Stimulated activated CD8-positive, alpha-beta memory T cell treated with anti-CD3 and anti-CD28 coated beads, Interleukin-4, amount 100 ng/mL, for 1 hour (primary cell): ENCODE measurements at places on chromosomes 7 and 10.

GRCh38 chr10:92562424-92562823 lies 11.5 kb downstream of the IDE start:
- no peak for DNase-seq

DNA sequence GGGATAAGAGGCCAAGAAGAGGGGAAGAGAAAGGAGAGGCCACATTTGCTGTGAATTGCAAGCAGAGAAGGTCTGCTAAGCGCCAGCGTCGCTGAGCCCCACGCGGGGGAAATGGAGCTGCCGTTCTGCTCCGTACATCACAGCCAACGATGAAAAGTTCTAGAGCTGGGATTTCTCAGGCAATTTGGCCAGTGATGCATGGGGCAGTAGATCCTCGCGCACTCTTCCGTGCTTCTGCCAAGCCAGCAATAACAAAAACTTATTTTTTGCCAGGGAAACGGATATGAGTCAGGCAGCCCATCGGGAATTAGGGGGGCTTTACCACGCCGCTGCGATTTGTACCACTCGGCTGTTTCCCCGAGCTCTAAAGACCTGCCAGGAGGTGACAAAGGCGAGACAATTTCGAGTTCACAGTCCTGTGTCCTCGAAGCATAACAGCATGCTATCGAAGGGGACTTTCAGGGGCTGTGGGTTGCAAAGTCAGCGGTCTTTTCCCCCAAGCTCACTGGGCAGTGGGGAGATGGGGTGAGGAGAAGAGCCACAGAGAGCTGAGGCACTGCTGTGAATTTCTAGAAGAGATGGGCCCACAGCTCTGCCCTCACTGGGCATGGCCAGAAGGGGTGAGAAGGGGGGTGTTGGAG lies 30.0 kb upstream of the SLF2 start:
- DNase-seq: no peak

DNA sequence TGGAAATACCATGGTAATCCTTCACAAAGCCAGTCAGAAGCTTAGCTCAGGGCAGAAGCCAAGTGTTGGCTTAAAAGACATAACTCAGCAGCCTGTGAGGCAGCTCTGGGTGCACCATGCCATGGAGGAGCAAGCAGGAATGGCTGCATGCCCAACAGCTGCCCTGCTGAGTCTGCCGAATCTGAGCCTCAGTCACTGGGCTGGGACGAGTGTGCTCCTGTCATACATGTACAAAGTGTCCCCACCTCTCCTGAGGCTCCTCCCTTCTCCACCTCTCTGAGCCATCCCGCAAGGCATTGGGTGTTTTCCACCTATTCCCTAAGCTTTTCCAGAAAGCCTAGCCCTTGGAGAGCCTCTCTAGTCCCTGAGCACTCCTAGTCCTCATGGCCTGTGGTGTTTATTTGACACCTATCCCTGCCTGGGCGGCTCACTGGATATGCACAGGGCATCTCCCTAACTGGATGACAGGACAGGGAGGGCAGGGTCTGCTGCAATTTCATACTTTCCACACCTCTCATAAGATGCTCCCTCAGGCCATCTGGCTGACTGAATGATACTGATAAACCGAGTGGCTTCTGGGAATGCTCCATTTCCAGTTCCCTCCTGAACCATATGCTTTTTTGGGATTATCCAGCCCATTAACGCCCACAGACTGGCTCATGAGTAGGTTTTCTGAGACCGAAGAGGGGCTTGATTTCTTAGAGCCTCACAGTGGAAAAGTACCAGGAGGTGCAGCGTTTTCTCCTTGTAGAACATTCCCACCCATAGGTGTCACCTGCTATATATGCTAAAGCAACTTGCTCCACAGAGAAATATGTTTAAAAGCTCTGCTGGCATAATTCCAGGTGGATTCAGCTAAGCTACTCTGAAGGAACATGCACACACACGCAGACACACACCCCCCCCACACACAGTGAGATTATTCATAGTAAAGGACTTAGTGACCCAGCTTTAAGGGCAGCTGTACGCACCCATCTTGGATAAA lies 199.3 kb downstream of the SNX10 start:
- no peak for DNase-seq

DNA sequence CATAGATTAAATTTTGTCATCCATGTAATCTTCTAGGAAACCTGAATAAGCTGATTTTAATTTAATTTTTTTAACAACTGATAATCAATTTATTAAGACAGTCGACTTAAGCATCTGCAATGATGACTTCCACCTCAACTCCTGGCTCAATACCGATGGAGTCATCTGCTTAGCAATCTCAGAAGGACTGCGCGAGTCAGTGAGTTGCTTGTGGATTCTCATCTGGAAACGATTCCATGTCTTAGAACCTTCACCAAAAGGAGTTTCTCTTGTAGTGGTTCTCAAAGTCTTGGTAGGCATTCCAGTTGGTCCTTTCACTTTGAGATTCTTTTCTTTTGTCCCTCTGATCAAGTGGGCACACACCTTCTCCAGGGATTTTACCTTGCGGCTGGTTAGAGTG lies 85.5 kb downstream of the XRCC2 start:
- no peak for DNase-seq

DNA sequence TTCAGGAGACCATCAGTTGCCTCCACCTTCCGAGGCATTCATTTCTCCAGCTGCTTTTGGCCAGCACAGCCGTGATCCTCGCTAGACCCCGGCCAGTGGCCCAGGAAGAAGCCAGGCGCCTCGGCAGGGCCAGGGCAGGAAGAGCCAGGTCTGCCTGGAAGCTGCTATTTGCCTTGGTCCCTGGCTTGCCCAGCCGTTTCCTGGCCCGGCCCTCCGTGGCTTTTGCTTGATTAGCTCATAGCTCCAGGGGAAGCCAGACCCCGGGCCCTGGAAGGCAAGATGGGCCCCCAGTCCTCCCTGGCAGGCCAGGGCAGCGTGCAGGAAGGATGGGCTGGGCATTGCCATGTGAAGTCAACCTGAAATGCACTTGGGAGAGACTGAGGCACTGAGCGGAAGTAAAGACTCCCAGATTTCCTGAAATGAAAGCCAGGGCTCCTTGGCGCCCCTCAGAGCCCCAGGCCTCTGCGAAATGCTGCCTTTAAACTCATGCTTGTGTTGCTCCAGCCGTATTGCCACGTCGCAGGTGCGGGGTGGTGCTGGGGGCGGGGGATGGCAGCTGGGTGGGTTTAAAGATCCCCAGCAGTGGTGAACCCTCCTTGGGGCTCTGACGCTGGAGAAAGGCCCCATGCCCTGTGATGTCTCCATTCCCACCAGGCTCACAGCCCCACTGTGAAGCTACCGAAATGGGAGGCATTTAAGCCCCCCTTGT lies 160.6 kb downstream of the GRK5 start:
- DNase-seq: no peak

DNA sequence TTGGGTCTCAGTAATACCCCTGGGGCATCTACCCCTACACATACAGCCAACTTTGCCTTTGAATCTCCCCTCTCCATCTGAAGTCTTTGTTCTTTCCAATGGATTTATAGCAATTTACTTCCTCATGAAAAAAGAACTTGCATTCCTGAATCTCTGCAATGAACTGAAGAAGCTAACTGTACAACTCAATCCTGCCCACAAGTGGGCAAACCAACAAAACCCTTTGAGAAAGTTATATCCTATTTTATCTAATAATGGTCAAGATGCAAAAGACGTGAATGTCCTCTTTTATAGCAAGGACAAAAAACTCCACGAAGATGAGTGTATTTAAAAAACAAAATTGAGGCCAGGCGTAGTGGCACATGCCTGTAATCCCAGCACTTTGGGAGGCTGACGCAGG lies 991.3 kb downstream of the LRMDA start:
- no peak for DNase-seq

- DNase-seq: no peak
Observed at GRCh38 chr7:138852469-138852868, 54.5 kb upstream of the ATP6V0A4 start.

DNA sequence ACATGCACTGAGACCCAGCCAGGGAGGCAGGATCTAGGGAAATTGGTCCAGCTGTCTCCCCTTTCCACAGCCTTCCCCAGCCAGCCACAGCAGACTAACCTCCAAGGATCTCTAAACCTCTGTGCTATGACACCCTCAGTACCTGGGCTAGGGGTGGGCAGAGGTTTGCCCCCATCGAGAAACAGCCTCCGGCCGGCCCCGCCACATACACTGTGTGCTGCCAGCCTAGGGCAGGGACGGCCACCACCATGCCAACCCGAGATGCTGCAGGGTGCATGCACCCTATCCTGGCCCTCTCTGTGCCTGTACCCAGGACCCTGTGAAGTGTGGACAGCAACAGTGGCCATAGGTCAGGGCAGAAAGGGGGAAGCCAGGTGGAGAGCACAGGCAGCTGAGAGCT lies 58.1 kb downstream of the PARP12 start:
- no peak for DNase-seq

- no peak for DNase-seq
Observed at GRCh38 chr7:28747404-28747803, 210.7 kb downstream of the TRIL start.

DNA sequence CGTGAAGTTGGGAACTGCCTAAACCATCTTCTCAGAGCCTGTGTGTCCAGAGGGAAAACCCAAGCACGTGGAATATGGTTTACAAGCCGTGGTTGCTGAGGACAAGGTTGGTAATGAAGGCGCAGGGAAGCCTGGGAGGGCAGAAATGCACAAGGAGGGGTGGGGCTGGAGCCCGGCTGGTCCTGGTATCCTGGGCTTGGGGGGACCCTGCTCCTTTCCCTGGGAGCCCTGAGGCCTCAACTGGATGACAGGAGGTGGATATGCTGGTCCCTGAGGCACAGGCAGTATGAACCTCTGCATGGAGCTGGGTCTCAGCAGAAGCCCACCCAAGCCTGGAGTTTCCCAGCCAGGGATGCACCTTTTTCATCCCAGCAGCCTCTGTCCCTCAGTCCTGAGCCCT lies 80.3 kb upstream of the RET start:
- no peak for DNase-seq

DNA sequence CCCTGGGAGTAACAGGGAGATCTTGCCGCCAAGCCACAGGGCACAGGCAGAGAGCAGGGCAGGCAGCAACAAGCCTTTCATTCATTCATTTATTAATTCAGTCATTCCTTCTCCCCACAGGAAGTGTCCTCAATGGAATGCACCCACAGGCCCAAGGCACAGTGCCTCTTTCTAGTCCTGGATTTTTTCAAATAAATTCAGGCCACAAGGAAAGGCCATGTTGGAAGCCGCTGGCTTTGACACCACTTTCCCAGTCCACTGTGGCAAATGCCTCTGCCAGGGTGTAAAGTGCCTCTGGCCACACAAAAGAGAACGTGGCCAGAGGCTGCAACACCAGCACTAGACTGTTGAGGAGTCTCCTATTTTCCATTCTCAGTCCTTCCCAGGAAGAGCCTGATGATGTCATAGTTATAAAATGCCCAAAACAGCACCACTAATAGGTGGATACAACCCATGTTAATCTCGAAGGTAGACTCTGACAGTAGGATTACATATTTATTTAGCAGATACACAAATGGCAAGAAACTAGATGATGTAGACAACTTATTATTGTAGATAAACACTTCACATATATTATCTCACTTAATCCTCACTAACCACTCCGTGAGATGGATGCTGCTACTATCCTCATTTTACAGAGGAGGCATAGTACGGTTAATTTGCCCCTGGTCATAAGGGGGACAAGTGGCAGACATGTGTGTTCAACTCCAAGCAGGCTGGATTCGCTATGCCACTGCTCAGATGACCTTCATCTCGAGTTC lies 5.5 kb downstream of the JAZF1 start:
- DNase-seq: no peak

- DNase-seq: no peak
Observed at GRCh38 chr10:83937826-83938225, 201.5 kb upstream of the GHITM start.

DNA sequence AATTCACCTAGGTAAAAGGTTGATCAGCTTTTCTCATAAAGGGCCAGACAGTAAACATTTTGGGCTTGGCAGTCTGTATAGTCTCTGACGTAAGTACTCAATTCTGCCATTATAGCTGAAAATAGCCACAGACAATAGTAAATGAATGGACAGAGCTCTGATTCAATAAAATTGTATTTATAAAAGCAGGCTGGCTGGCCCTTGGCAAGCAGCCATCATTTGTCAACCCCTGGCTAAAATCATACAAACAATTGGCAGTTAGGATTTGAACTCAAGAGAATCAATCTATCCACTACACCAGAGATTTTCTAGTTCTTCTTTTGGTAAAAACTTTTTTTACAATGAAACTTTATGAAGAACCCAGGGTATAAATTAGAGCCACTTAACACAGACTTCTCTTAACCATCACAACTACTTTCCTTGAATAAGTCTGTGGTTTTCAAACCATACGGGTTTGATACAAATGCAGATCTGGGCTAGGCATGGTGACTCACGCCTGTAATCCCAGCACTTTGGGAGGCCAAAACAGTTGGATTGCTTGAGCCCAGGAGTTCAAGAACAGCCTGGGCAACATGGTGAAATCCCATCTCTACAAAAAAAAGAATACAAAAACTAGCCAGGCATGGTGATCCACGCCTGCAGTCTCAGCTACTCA lies 124.5 kb downstream of the SLC16A9 start:
- no peak for DNase-seq

- DNase-seq: no peak
Observed at GRCh38 chr10:176677-177076, 41.4 kb downstream of the ZMYND11 start.

- DNase-seq: no peak
Observed at GRCh38 chr7:24907311-24907886, 72.6 kb downstream of the OSBPL3 start.
